ENCODE measurements at places on chromosomes 2 and 18. TPM values are rescaled to one million over a fixed set of nuclear protein-coding genes. Genes with fewer than 3 reads are reported as not detected.

DNA sequence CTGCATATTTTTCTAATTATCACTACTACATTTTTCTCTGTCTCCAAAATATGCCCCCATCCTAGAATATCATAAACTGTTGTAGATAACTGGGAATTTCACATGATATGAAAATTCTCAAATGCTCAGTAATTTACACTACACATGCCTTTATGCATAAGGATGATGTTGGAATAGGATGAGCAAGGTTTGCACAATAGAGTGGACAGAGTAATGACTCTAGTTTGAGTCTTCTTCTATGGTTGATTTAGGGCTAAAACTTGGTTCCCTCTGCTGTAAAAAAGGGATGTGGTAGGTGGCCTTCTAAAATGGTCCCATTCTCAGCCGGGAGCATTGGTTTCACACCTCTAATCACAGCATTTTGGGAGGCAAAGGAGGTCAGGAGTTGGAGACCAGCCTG lies 129.9 kb downstream of the BCL11A start:
- H3K27ac ChIP-seq, result no peak overlapping the region
- H3K4me3 ChIP-seq, result no peak overlapping the region
- no peaks in the 10 kb centered on the region for H3K4me1 ChIP-seq
- peaks cover 6% of the 10 kb centered on the region for H3K27me3 ChIP-seq

DNA sequence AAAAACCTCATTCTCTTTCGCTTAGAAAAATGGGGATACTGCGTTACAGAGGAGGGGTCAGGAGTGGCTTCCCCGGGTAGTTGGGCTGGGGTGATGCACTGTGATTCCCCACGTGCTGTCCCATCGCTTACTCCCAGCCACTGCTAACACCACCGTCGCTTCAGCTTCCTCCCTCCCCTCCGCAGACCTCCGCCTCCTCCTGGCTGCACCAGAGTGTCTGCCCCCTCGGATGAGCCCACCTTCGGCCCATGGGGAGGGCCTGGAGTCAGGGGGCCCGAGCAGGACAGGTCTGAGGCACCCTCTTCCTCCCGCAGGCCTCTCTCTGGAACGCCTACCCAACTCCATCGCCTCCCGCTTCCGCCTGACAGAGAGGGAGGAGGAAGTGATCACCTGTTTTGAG lies 59.1 kb upstream of the MCFD2 start:
- H3K4me1 ChIP-seq, result peaks cover 31% of the 10 kb centered on the region
- H3K36me3 ChIP-seq, result peaks cover 21% of the 10 kb centered on the region
- DNase-seq, result no peak
- no peaks in the 10 kb centered on the region for H3K27me3 ChIP-seq
- no peak overlapping the region for H3K27ac ChIP-seq
- H3K4me3 ChIP-seq, result no peak overlapping the region

DNA sequence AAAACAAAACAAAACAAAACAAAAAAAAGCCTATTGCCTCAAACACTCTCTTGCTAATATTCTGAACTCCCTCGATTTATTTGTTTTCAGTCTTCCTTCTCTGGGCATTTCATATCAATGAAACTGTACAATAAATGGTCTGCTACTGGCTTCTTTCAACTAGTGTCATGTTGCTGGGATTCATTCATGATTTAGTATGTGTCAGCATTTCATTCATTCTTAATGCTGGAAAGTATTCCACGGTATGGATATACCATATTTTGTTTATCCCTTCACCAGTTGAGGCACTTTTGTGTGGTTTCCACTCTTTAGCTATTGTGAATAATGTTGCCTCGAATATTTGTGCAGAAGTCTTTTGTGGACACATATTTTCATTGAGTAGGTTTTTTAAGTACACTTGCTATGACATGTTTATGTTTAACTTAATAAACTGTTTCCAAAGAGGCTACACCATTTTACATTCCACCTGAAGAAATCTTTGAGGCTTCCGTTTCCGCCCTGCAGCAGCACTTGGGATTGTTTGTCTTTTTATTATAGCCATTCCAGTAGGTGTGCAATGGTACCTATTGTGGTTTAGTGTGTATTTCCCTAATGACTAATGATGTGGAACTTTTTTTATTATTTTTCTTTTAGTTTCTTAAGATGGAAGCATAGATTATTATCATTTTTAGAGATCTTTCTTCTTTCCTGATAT lies 543.6 kb upstream of the SOX11 start:
- no peaks in the 10 kb centered on the region for H3K27me3 ChIP-seq
- no peak for DNase-seq
- H3K4me3 ChIP-seq, result no peak overlapping the region
- H3K27ac ChIP-seq, result no peak overlapping the region
- H3K36me3 ChIP-seq, result no peaks in the 10 kb centered on the region
- H3K4me1 ChIP-seq, result no peaks in the 10 kb centered on the region

- H3K4me3 ChIP-seq, result no peak overlapping the region
- no peaks in the 10 kb centered on the region for H3K4me1 ChIP-seq
- H3K36me3 ChIP-seq, result no peaks in the 10 kb centered on the region
- no peak for DNase-seq
- no peak overlapping the region for H3K27ac ChIP-seq
- no peaks in the 10 kb centered on the region for H3K27me3 ChIP-seq
Measured at GRCh38 chr2:204586444-204587180, 41.3 kb downstream of the PARD3B start.

- no peaks in the 10 kb centered on the region for H3K4me1 ChIP-seq
- DNase-seq, result no peak
- H3K36me3 ChIP-seq, result no peaks in the 10 kb centered on the region
- no peak overlapping the region for H3K4me3 ChIP-seq
Measured at GRCh38 chr18:7190547-7191156, 40.2 kb upstream of the LRRC30 start.

- H3K36me3 ChIP-seq, result no peaks in the 10 kb centered on the region
- no peak for DNase-seq
- no peak overlapping the region for H3K4me3 ChIP-seq
- H3K4me1 ChIP-seq, result peaks cover 16% of the 10 kb centered on the region
- no peak overlapping the region for H3K27ac ChIP-seq
Measured at GRCh38 chr2:39851651-39852110, 72.6 kb upstream of the THUMPD2 start.

GRCh38 chr2:207184348-207184747 lies 18.6 kb upstream of the KLF7 start:
- H3K27ac ChIP-seq, result no peak overlapping the region
- H3K4me3 ChIP-seq, result no peak overlapping the region
- no peak for DNase-seq
- no peaks in the 10 kb centered on the region for H3K36me3 ChIP-seq
- no peaks in the 10 kb centered on the region for H3K4me1 ChIP-seq
- H3K27me3 ChIP-seq, result no peaks in the 10 kb centered on the region

GRCh38 chr2:105953942-105954341 lies 209.2 kb downstream of the NCK2 start:
- no peak for DNase-seq
- no peak overlapping the region for H3K27ac ChIP-seq
- H3K4me1 ChIP-seq, result no peaks in the 10 kb centered on the region
- no peak overlapping the region for H3K4me3 ChIP-seq
- no peaks in the 10 kb centered on the region for H3K36me3 ChIP-seq
- peaks cover 52% of the 10 kb centered on the region for H3K27me3 ChIP-seq

DNA sequence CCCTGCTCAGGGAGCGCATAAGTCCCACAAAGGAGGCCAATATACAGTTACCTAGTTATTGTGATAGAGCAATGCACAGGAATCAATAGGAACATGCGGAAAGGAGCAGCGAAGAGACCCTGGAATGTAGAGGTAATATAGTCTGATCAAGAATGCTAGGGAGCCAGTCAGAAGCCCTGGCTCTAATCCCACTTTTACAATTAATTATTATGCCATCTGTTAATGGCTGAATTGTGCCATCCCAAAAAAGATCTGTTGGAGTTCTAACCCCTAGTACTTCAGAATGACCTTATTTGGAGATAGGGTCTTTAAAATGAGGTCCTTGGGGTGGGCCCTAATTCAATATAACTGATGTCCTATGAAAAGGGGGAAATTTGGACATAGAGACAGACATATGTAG lies 7.7 kb upstream of the SPATS2L start:
- H3K4me3 ChIP-seq, result no peak overlapping the region
- H3K27ac ChIP-seq, result no peak overlapping the region
- DNase-seq, result no peak
- no peaks in the 10 kb centered on the region for H3K27me3 ChIP-seq
- peaks cover 37% of the 10 kb centered on the region for H3K4me1 ChIP-seq

- no peak for DNase-seq
- H3K36me3 ChIP-seq, result no peaks in the 10 kb centered on the region
- no peak overlapping the region for H3K27ac ChIP-seq
- H3K4me1 ChIP-seq, result no peaks in the 10 kb centered on the region
Measured at GRCh38 chr2:221448844-221449390, 123.2 kb downstream of the EPHA4 start.

DNA sequence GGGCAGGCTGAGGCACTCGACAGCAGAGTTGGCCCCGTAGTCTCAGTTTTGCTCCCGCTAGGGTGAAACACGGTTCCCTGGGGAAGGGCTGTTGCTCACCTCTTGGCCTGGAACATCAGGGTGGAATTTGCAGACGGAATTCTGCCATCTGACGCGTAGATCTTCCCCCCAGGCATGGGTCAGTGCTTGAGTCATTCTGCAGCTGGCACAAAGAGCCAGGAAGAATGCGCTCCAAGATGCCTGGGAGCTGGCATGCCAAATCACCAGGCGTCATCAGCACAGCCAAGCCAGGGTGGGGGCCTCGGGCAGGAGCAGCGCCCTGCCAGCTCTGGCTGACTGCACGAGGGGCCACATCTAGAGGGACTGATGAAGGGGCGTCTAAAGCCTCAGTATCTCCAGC lies 42.7 kb downstream of the ODC1 start:
- peaks cover 2% of the 10 kb centered on the region for H3K36me3 ChIP-seq
- DNase-seq, result no peak
- H3K27me3 ChIP-seq, result no peaks in the 10 kb centered on the region
- H3K27ac ChIP-seq, result no peak overlapping the region
- no peak overlapping the region for H3K4me3 ChIP-seq

- H3K27ac ChIP-seq, result no peak within 1 kb of the TSS
- no peaks in the 10 kb centered on the region for H3K27me3 ChIP-seq
- peaks cover 10% of the 10 kb centered on the region for H3K4me1 ChIP-seq
- H3K4me3 ChIP-seq, result no peak within 1 kb of the TSS
Measured at GRCh38 chr2:219418155-219419011, at the start of gene DES. Gene DES (plus strand): TSS chr2:219418377. CDS start chr2:219418463, 86 bp downstream.

DNA sequence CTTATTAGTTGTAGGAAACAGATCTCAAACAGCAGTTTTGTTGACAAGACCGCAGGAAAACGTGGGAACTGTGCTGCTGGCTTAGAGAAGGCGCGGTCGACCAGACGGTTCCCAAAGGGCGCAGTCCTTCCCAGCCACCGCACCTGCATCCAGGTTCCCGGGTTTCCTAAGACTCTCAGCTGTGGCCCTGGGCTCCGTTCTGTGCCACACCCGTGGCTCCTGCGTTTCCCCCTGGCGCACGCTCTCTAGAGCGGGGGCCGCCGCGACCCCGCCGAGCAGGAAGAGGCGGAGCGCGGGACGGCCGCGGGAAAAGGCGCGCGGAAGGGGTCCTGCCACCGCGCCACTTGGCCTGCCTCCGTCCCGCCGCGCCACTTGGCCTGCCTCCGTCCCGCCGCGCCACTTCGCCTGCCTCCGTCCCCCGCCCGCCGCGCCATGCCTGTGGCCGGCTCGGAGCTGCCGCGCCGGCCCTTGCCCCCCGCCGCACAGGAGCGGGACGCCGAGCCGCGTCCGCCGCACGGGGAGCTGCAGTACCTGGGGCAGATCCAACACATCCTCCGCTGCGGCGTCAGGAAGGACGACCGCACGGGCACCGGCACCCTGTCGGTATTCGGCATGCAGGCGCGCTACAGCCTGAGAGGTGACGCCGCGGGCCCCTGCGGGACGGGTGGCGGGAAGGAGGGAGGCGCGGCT lies at the start of gene TYMS:
TSS of gene TYMS (plus strand) at position 343 of the 690 bp plus-strand sequence. CDS start at position 433, 90 bp downstream.
- H3K4me1 ChIP-seq, result peaks cover 55% of the 10 kb centered on the region
- DNase-seq, result peak; percentile 55
- no peaks in the 10 kb centered on the region for H3K27me3 ChIP-seq
- peaks cover 26% of the 10 kb centered on the region for H3K36me3 ChIP-seq
- H3K27ac ChIP-seq, result peak within 1 kb of the TSS; percentile 96
- peak within 1 kb of the TSS; percentile 93 for H3K4me3 ChIP-seq

GRCh38 chr2:227614246-227614645 lies 394 bp downstream of the SCYGR3 start:
- H3K27me3 ChIP-seq, result no peaks in the 10 kb centered on the region
- peaks cover 30% of the 10 kb centered on the region for H3K4me1 ChIP-seq
- no peaks in the 10 kb centered on the region for H3K36me3 ChIP-seq
- H3K4me3 ChIP-seq, result no peak overlapping the region
- H3K27ac ChIP-seq, result no peak overlapping the region

DNA sequence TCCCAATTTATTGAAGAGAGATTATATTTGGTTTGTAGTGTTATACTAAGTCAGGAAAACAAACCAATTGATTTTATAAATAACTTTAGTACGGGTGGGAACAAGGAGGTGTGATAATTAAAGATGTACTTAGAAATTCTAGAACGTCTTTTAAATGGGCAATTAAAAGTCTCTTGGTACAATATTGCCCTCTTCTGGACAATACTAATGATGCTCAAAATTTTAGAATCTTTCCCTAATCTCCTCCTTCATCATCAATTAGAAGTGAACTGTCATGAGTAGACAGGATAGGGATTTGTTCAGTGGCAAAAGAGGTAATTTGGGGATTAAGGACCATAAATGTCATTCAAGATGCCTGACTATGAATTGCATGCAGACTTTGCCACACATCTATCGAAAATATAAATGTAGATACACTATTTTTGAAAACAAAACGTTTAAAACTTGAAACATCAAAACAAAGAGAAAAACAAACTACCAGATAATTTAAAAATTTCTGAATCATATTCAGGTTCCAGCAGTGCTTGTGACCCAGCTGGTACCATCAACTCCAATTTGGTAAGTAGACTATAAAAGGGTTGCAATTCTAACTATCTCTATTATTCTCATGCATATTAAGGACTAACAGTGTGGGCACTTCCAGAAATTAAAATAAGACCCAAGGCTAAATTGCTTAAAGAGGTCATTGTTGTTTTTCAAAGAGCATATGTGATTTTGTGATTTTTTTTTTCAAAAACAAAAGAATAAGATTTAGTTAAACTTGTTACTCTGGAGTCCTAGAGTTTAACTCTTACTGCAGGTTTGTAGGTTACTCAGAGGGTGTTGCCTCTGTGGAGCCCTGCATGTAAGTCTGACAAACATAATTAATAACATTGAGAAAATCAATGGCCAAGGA lies 123.5 kb downstream of the LAMA3 start:
- no peak overlapping the region for H3K27ac ChIP-seq
- no peak overlapping the region for H3K4me3 ChIP-seq
- no peak for DNase-seq
- H3K36me3 ChIP-seq, result no peaks in the 10 kb centered on the region
- H3K27me3 ChIP-seq, result no peaks in the 10 kb centered on the region

- peaks cover 5% of the 10 kb centered on the region for H3K27me3 ChIP-seq
- peak; percentile 71 for DNase-seq
- peak within 1 kb of the TSS; percentile 85 for H3K27ac ChIP-seq
- 0 out of 3 replicates have a peak, but pooled peaks cover 2% of the 10 kb centered on the region for H3K36me3 ChIP-seq
- H3K4me1 ChIP-seq, result peaks cover 91% of the 10 kb centered on the region
Measured at GRCh38 chr2:176187899-176188773, at the start of gene HOXD1. Gene HOXD1 (plus strand): TSS chr2:176188668. CDS start chr2:176188802, 134 bp downstream.

CXCR2 gene
- not detected for polyA plus RNA-seq

SERPINB4 gene
- polyA plus RNA-seq, result not detected

SLC25A12 gene
- polyA plus RNA-seq, result 14.0 TPM

SPP2 gene
- polyA plus RNA-seq, result not detected

C2orf49 gene
- 21.6 TPM for polyA plus RNA-seq

OSBPL1A gene
- not detected for polyA plus RNA-seq

CNTNAP5 gene
- polyA plus RNA-seq, result not detected

SCYGR6 gene
- polyA plus RNA-seq, result not detected

ARHGEF33 gene
- 0.03 TPM for polyA plus RNA-seq

Measured in HepG2 (cell line).